NCI-H526 treated with DMSO at 0.1 percent for 48 hours (cell line): ENCODE measurements at places on chromosomes 3 and 15.
A peak's percentile ranks its signal among the peaks of the same experiment; 100 is the strongest.

- DNase-seq, result no peak
Measured at GRCh38 chr3:72270072-72270681, 485.2 kb upstream of the PROK2 start.

DNA sequence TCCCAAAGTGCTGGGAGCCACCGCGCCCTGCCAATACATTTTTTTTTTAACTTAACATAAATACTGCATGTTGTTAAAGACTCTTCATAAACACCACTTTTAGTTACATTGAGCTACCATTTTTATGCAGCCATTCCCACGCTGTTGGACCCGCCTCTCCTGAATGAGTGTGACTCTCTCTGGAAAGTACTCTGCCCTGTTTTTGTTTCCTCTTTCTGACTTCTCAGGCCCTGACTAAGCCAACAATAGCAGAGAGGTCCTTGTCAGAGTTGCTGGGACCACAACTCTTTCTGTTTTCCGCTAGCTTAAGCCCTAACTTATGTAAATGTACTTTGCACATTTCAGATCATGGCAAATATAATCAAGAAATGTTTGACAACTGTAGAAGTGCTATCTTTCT lies 35.2 kb downstream of the PARP15 start:
- no peak for DNase-seq

- DNase-seq, result peak; percentile 12
Measured at GRCh38 chr15:85592148-85592547, 202.6 kb downstream of the KLHL25 start.

DNA sequence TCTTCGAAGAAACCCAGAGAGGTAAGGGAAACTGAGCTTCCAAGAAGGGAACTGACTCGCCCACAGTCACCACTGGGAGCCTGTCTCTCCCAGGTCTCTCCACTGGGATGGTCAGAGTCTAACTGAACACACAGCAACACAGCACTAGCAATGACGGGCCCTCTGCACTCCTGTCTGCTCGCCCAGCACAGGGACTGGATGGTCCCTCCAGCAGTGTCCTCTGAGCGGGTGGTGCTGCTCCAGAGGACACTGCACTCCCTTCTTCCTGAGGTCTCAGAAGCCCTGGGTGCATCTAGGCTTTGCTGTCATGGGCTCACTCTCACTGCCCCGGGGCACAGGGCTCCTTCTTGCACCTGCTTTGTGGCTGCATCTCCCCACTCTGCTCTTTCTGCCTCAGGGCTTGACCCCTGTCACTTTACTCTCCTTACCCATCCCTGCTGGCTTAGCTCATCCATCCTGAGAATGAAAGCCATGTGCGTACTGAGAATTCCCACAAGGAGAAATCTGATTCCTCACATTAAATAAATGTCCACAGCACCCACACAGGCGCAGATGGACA lies 356.6 kb downstream of the GABRG3 start:
- DNase-seq, result no peak

- DNase-seq, result no peak
Measured at GRCh38 chr3:14414846-14415464, 12.5 kb downstream of the SLC6A6 start.

DNA sequence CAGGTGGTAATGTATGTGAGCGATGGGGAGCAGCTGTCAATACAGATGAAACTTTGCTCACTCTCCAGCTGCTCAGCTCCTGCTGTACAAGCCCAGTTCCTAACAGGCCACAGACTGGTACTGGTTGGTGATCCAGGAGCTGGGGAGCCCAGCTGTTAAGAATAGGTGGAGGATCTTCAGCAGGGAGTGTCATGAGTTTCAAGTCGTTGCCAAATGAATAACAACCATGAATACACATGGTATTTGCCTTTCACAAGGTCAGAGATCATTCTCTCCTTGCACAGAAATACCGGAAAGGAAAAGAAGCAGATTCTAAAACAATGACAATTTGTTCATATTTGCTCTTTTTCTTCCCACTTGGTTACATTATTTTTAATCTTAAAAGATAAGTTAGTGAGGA lies 5.1 kb downstream of the PLSCR1 start:
- no peak for DNase-seq

DNA sequence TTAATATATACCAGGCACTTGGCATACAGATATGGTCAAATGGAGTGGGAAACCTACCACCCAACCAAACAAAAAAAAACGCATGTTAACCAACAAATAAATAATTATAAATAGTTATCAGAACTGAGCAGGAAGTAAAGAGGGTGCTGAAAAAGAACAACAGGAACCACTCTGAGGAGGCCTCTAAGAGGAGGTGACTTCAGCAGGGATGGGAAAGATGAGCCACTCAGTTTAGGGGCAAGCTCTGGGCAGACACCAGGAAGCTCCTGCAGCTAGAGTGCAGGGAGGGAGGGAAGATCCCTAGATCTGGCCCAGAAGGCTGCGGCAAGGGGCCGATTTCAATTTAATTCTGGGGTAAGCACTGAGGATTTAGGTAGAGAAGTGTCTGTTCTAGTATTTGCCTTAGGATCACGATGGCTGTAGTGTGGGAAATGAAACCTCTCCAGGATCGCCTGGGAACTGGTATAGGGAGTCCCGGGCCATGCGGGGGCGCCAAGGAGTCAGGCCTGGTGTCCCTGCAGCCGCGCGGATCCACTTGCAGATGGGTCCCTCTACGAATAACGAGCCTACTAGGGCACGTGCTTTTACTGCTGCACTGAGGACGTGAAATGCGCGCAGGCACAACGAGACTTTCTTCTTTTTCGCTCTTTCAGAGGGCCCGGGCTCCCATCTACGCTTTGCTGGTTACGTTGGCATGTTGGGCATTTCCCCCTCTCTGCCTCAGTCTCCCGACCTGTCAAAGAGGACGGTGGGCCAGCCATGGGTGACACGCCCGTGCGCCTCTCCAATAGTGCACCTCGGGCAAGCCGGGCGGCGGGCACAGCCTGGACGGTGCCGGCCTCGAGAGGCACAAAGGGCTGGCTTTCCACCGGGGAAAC lies 1.5 kb upstream of the LIMD1 start:
- DNase-seq, result peak; percentile 83

- no peak for DNase-seq
Measured at GRCh38 chr3:170471149-170471548, 52.5 kb downstream of the CLDN11 start.

- no peak for DNase-seq
Measured at GRCh38 chr3:154421083-154421482, 8.9 kb downstream of the GPR149 start.

DNA sequence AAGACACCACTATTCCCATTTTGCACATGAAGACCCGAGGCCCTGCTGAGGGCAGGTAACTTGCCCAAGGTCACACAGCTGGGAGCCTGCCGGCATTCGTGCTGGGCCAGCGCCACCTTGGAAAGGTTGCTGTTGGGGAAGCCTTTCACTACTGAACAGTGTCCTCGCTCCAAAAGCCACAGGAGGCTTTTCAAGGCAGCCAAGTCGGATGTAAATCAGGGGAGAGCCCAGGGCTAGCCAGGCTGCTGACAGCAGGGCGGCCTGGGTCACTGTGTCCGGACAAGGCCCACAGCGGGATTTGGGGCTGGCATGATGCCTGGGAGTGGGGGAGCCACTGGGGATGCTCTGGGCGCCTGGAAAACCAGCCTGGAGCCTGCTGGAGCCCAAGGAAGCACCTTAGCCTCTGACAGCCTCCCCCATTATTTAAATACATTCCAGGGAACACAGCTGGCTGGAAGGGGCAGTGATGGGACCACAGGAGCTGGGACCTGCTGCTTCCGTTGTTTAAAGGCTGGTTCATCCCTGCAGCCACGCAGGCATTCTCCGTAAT lies 10.5 kb downstream of the SLC6A6 start:
- no peak for DNase-seq

- no peak for DNase-seq
Measured at GRCh38 chr3:13274125-13274524, 146.0 kb downstream of the NUP210 start.

DNA sequence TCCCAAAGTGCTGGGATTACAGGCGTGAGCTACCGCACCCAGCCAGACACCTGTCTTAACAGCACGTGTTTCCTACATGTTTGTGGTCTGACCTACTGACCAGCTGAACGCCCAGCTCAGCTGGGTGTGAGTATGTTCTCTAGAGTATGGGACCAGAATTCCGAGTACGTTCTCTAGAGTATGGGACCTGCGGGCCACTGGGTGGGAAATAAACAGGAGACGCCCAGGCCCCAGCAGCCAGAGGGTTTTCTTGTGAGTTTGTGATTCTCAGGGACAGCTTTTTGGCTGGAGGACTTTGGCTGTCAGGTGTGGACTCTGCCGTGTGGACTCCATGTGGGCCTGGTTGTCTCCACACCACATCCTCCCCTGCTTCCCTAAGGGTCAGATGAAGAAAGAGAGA lies 87.3 kb downstream of the CHRD start:
- no peak for DNase-seq

DNA sequence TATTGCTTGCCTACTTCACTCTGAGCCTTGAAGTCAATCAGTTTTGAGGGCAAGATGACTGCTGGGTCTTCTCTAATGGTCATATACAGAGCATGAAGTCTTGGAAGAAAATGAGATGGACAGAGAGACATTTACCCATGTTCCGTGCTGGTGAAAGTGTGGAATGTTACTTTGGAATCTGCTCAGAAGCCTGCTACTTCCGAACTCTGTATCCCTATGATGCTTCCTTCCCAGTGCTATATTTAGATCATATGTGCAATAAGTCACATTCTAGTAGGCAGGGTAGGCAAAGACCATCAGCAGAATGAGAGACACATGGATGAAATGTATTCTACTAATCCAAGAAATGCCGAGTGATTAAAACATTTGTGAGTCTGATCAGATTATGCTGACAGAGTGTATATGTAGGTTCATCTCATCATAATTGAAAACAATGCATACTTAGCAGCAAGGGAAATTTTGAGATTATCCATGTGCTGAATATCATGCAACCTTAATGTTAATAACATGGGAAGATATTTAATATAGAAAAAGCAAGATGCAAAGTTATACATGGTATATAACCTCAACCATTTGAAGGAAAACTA lies 60.5 kb downstream of the RAB7A start:
- no peak for DNase-seq

DNA sequence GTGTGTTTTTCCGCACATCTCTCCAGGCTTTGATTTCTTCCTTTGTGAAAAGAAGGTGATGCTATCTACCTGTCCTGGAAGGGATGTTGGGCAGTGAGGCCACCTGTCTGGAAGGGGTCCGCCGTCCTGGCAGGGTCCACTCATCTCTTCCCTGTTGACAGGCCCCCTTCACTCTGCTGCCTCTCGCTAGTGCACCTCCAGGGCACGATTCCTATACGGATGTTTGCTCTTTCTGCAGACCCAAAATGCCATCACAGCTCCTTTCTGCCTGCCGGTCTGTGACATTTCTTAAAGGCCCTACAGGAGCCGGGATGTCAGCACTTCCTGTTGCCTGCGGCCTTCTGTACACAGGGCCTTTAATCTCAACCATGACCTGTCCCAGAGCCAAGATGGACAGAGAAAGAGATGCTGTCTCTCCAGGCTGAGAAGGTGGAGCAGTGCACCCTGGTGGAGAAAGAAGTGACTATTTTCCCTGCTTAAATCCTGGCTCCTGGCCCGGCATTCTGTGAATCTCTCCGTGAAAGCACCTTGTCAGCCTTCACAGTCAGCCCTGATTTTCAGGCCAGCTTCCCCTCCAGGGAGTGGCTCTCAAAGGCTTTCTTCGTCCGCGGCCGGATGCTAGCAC lies 7.4 kb downstream of the FAM3D start:
- no peak for DNase-seq

GRCh38 chr15:91967935-91968606 lies 114.6 kb downstream of the SLCO3A1 start:
- DNase-seq, result no peak

DNA sequence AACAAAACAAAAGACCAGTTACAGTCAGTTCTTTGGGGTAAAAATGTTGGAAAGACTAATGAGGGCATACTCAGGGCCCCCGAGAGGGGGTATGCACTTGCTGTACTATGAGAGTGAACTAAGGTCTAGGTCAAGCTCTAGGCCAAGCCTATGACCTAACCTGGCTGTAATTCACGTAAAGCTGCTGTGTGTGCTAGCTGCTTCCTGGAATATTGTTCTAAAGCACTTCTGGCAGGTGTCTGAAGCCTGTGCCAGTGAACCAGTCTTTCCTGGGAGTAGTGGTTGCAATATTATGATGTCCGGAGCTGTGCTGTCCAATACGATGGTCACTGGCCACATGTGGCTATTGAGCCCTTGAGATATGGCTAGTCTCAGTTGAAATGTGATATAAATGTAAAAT lies 13.1 kb upstream of the CX3CR1 start:
- DNase-seq, result no peak
